ENCODE measurements at places on chromosomes 5 and 9.
A peak's percentile ranks its signal among the peaks of the same experiment; 100 is the strongest.

DNA sequence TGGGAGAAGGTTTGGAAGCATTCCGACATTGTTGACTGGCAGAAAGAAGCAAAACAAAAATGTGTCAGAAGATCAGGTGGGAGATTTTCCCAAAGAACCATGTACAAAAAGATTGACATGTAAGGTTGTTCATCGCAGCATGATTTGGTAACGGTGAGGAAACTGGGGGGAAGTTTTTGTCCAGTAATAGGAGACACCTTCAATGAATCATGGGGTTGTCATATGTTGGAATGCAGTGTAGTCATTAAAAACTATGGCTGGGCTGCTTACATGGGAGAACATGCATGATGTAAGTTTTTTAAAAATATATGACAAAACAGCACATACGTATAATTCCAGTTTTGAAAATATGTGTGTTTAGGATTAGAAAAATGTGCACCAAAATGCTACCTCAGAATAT lies 50.5 kb downstream of the HSD17B3 start:
- no peak for DNase-seq

DNA sequence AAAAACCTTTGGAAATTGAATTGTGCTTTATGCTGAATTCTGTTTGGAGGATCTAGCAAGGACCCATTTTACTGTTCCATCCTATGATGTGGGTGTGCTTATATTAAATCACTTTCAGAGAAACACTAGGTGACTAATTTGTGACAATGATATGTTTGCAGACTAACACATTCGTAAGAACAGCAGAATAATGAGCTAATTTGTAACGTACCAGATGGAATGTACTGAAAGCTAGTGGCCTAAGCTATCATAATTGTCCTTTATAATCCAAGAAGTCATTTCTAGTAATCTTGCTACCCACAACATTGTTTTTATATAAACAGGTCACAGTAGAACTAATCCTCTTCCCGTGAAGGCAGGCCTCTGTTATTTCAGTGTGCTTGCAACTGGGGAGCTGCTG lies 292.5 kb downstream of the PDE4D start:
- DNase-seq, result no peak

DNA sequence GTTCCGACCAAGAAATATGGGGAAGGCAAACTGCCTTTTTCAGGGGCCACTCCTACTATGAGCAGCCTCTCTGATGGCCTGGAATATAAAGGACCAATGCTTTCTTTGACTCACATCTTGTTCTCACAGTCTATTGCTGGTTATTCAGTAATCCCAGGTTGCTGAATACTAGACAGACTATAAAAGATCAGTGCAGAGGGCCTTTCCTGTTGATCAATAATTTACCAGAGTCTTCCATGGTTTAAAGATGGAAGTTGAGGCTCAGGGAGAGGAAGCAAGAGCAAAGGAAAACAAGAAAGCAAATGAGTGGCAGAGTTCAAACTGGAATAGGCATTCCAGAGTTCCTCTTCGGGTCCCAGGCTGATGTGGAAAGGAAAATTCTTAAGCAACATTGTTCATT lies 62.9 kb downstream of the FBXO38 start:
- no peak for DNase-seq

DNA sequence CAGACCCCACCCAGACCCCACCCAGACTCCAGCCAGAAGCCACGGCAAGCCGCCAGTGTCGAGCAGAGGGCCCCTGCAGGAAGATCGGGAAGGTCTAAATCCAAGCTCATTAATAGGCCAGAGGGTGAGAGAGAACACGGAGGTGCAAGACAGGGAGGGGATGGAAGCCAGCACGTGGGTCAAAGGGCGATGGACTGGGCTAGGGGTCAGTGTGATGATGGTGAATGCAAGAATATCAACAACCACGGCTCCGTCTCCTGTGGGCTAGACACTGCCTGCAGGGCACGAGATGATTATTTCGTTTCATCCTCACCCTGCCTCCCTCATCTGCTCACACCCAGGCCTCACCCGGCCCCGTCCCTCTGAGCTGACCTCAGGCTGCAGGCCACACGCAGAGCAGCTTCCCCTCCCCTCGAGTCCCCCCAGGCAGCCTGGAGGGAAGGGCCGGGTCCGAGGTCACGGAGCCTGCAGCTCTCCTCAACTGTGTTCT lies 122.0 kb downstream of the COL23A1 start:
- DNase-seq, result no peak

- DNase-seq, result no peak
Measured at GRCh38 chr5:8824371-8824770, 721.5 kb downstream of the SEMA5A start.

DNA sequence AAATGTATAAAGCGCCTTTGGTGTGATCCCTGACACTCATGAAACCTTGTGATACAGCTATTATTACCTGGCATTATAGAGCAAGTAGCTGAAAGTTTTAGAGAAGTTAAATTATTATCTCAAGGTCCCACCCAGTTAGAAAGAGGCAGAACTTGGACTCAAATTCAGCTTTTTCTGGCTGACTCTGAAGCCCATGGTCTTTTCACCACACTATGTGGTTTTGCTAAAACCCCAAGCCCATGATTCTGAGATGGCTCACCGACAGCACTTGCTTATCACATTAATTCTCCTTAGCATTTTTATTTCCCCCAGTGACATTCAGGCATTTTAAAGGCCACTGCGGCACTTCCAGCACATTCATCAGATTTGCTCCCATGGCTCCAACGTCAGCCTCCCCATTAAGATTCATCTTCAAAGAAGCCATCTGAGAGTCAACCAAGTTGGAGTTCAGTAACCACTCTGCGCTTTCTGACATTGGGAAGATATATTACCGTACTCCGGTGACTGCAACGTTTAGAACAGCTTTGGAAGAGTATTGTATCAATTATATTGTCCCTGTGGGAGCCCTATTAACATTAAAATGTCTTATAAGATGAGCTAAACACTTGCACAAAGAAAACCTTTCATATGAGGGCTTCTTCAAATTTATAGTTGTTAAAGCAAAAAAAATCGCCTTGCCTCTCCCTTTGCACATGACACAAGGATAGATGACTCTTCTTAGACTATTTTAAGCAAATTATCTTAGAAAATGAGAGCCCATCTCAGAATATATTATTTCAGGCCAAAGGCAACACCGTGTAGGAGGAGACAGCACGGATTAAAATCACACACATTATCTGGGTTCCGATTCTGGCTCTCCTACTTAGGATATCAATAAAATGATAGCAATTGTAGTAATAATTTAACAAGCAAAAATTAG lies 638.1 kb downstream of the ACTL7B start:
- DNase-seq, result no peak

- no peak for DNase-seq
Measured at GRCh38 chr9:117412006-117412715, 2.7 kb downstream of the ASTN2 start.

DNA sequence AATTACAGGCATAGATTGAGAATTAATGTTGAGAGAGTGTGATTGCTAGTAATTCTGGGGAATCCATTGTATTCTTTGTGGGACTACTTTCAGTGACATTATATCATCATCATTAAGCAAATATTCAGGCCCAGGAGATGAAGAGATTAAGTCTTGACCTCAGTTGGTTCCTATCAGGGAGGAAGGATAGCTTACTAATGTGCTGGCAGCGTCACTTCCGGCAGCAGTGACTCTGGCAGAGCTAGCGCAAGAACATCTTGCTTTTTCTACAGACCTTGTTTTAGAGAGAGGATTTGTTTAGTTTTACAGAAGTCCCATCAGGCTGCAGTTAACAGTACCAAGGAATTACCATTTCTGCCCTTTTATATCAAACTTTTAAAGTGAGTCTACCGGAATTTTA lies 20.3 kb downstream of the OSTF1 start:
- no peak for DNase-seq

DNA sequence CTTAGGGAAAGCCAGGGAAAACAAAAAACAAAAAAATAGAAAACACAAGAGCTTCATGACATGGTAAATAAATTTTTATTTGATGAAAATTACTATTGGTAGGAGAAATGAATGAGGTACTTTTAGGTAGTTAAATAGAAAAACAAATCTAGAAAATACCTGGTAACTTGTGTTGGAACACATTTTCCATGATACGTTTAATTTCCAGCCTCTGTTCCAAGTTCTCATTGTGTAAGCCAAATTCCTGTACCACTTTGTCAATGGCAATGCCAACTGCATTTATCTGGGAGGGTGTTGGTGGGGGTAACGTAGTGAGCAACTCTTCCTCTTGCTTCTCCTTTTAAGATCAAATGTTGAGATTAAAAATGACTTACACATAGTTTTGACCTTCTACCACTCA lies 9.4 kb downstream of the TUT7 start:
- DNase-seq, result no peak

DNA sequence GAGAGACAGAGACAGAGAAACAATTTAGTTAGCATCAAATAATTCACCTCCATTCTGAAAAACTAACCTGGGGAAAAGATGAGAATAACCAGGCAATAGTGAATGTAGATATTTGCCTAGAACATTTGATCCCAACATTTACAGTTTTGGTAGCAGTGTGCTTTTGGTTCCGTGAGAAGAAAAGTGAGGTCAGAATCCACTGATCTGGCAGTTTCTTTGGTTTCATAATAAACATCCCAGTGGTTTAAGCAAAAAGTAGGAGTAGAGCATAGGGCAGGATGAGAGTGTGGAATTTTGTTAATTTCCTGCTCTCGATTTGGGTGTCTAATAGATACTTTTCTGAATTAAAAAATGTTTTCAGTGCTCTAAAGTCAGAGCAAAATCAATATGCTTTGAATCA lies 887.0 kb downstream of the NR2F1-AS1 start:
- DNase-seq, result no peak

GRCh38 chr9:127868278-127868902 lies 9.1 kb downstream of the AK1 start:
- no peak for DNase-seq

GRCh38 chr9:13443346-13444244 lies 164.1 kb upstream of the MPDZ start:
- no peak for DNase-seq

- no peak for DNase-seq
Measured at GRCh38 chr5:157259699-157260098, 6.2 kb upstream of the CYFIP2 start.

DNA sequence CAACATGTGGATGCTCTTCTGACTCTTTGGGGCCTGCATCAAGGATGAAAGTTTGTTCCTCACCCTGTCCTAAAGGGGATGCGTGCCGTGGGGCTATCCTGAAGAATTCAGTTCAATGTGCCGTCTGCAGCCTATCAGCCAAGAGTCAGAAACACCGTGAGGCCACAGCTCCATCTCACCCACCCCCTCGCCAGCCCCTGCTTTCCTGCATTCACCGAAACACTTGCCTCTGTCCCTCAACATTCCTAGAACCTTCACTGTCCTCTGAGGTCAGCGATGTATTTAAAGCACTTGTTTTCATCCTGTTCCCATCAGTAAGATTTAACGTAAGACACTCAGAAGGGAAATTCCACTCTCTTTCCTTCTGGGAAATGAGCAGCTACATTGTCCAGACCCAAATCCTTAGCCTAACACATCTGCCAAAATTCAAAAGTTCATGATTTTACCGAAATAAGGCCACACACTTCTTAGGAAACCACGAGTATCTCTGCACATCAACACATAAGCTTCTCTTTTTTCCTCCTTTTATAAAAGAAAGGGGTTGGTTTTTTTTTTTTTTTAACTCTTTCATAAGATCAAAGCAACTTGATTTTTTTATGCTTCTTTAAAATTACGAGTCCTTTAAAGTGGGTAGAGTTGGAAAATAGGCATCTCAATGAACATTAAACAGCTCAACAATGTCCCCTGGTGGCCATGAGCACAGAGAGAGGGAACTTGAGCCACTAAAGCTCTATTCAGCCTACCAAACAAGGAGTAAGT lies 100.7 kb downstream of the SUSD1 start:
- peak; percentile 31 for DNase-seq

- DNase-seq, result no peak
Measured at GRCh38 chr5:175321927-175322532, 122.0 kb downstream of the DRD1 start.

DNA sequence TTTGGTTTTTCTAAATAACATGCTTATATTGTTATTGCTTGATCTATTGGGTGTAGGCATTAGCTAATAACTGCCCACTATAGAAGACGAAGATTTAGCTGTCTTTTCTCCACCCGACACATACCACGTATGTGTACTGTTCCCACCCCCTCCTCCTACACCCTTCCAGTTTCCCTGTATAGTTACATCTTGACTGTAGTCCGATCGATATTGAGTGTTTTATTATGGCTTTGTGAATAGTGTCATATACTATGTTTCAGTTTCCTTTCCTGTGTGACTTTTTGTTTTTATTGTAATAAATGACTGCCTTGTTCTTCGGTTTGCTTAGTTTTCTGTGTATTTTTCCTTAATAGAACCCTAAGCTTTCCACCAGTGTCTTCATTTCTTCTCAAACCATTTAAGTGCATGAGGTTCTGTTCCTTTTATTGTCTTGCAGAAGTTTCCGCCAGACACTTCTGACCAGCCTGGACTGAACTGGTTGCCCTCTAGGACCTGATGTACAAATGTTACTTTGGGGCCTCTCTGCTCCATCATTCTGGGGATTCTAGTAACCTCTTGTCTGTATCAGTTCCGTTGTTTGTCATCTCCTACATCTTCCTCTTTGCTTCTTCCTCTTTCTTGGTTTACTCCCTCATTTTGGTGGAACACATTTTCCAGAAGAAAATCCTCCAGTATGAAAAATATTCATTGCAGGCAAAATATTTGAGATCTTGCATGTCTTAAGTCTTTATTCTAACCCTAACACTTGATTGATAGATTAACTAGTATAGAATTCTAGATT lies 61.8 kb downstream of the PRKACG start:
- no peak for DNase-seq

DNA sequence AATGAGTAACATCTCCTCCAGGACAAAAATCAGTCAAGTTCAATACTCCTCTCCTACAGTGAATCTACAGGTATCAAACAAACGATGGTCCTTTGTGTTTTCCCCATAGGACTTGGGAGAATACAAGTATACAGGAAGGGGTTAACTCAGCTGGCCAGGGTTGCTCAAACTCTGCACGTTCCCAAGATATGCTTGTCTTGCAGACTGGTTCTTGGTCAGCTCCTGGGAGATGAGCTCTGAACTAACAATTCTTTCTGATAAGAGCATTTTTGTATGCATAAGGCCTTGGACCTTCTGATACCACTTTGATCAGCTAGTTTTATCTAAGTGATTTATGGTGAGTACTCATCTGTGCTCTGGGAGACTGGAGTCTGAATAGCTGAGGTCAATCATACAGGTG lies 42.1 kb downstream of the LOX start:
- no peak for DNase-seq

DNA sequence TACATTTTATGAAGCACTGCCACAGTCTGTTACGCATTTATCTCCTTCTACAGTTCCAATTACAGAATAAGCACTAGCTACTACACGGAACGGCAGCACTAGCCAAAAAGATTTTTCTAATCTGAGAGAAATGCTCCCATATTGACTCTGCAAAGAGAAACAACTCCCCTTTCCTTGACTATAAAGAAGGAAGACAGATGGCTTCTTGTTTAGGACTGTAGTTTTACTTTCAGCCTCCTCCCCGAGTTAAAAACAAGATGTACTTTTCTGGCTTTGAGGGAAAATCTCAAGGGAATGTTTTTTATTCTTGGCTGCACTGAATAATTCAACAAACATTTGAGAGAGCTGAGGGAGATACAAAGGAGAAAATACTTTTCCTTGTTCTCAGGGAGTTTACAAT lies 1.9 kb upstream of the SLC44A1 start:
- DNase-seq, result no peak

- DNase-seq, result no peak
Measured at GRCh38 chr5:102778478-102778877, 23.4 kb downstream of the PAM start.

- DNase-seq, result no peak
Measured at GRCh38 chr9:132350861-132351315, 3.9 kb downstream of the SETX start.

Data from NCI-H510A (cell line).